ENCODE measurements at places on chromosomes 3 and 15.

GRCh38 chr3:27322634-27323033 lies 46.5 kb downstream of the NEK10 start:
- DNase-seq = no peak
- no peaks in the 10 kb centered on the region for H3K27me3 ChIP-seq
- no peak overlapping the region for H3K27ac ChIP-seq
- peaks cover 13% of the 10 kb centered on the region for H3K4me1 ChIP-seq

DNA sequence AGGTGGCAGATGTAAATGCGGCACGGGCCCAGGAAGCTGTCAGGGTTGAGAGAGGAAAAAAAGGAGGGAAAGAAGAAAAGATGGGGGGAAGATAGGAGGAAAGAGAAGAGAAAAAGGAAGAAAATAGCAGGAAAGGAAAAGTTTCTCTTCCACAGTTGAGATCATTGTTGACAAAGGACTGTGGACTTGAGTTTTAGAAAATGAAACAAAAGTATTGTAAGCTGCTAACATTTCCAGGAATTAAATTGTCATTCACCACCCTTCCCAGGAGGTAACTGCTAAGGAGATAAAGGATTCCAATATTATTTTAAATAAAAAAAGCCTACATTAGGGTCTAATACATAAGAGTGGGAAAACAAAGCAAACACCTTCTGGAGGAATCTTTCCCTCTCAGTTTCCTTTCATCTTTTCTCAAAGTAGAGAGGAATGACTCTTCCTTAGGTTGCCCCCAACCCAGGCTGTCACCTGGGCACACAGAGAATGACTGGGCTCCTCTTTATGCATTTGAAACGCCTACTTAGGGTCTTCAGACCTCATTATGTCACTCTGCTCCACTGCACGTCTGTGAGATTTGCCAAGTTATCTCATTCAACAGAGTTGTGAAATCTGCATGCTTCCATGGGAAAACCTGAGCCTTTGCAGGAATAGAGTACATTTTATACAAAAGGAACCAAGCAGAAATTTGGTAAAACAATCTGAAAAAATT lies 194.0 kb downstream of the TNIK start:
- H3K36me3 ChIP-seq = no peaks in the 10 kb centered on the region
- H3K27me3 ChIP-seq = no peaks in the 10 kb centered on the region
- no peak for DNase-seq
- peaks cover 10% of the 10 kb centered on the region for H3K4me1 ChIP-seq
- no peak overlapping the region for H3K27ac ChIP-seq

- H3K4me1 ChIP-seq = no peaks in the 10 kb centered on the region
- no peak overlapping the region for H3K4me3 ChIP-seq
- no peak overlapping the region for H3K27ac ChIP-seq
Observed at GRCh38 chr3:65605876-65606432, 432.8 kb downstream of the MAGI1 start.

GRCh38 chr3:69683082-69683806 lies 56.0 kb upstream of the MITF start:
- H3K4me1 ChIP-seq = no peaks in the 10 kb centered on the region
- no peak overlapping the region for H3K4me3 ChIP-seq
- DNase-seq = no peak
- no peak overlapping the region for H3K27ac ChIP-seq
- no peaks in the 10 kb centered on the region for H3K36me3 ChIP-seq
- H3K27me3 ChIP-seq = no peaks in the 10 kb centered on the region

DNA sequence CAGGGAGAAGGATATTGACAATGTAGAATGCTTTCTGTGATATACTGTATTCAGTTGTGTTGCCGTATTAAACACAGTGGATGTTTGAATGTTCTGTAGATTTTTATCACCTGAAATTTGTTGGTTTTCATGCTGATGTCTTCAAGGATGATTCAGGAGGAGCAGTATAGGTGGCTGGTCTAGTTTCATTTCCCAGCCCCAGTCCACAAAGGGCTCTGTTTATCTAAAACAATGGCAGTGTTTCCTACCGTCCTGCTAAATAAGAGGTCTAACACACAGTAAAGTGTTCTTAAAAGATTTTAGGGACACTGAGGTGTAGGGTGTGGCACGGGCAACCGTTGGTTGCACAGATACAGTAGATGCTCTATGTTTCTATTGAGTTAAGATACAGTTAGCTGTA lies 26.0 kb downstream of the NEO1 start:
- DNase-seq = no peak
- H3K27ac ChIP-seq = no peak overlapping the region
- no peak overlapping the region for H3K4me3 ChIP-seq
- no peaks in the 10 kb centered on the region for H3K27me3 ChIP-seq

- no peaks in the 10 kb centered on the region for H3K36me3 ChIP-seq
- no peak overlapping the region for H3K27ac ChIP-seq
- no peak overlapping the region for H3K4me3 ChIP-seq
- H3K27me3 ChIP-seq = no peaks in the 10 kb centered on the region
- peaks cover 4% of the 10 kb centered on the region for H3K4me1 ChIP-seq
- no peak for DNase-seq
Observed at GRCh38 chr3:177062052-177062732, 135.1 kb downstream of the TBL1XR1 start.

DNA sequence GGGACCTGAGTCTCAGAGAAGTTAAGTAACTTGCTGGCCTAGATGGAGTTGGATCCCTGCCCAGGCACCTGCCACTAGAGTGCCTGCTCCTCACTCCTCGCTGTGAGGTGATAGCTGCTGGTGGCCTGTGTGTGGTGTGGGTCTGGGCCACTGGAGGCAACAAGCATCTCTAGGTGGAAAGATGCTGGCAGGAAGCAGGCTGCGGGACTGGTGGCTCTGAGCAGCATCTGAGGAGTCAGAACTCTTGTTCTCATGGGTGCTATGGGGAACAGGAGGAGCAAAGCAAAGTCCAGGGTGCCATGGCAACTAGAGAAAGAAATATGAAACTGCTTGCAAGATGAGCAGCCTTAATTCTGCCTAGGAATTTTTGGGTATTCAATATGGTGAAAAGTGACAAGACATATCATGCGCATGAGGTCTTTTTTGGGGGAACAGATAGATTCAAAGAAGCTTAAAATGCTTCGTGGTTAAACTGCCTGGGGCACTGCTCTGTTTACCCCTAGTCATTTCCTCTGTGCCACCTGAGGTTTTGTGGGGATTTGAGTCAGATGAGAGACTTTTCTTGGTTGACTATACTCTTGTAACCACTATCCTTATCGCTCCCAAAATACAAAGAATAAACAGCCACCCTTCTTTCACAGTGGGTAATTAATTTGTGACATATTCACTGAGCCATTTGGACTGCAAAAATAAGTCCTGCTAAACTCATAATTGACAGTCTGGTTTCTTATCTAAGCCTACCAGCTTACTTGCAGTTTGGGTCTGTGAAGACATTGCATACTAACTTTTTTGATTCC lies 50.3 kb downstream of the MED12L start:
- no peaks in the 10 kb centered on the region for H3K27me3 ChIP-seq
- no peak overlapping the region for H3K27ac ChIP-seq
- H3K36me3 ChIP-seq = no peaks in the 10 kb centered on the region
- DNase-seq = peak; percentile 62
- H3K4me1 ChIP-seq = no peaks in the 10 kb centered on the region

DNA sequence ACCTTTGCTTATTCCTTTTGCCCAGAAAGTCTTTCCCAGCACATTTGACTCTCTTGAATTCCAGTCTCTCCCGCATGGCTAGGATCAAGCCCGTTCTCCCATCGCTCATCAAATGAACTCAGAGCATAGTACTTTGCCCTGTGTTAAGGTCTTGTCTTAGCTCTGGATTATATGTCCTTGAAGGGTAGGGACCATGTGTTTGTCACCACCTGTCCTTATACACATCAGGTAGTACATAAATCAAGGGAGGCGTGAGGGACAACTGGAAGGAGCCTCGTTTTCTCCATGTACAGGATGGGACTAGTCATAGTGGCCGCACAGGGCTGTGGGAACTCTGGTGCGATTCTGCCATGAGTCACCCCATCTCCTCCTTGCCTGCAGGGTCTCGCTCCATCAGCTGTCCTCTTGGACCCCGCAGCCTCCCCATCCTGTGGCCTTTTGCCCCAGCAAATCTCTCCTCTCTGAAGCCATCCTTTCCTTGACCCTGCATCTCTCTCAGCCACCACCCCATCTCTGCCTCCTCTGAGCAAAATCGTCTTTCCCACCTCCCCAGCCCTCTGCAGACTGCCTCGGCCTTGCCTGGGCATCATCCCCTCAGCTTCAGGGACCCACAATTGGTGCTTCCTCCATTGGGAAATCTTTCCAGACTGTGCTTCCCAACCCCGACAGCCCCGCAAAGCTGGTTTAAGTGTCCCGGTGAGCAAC lies 33.4 kb upstream of the RAB6B start:
- H3K27me3 ChIP-seq = no peaks in the 10 kb centered on the region
- H3K4me1 ChIP-seq = peaks cover 16% of the 10 kb centered on the region
- no peak for DNase-seq
- no peak overlapping the region for H3K27ac ChIP-seq

- H3K36me3 ChIP-seq = no peaks in the 10 kb centered on the region
- no peaks in the 10 kb centered on the region for H3K4me1 ChIP-seq
- no peaks in the 10 kb centered on the region for H3K27me3 ChIP-seq
- H3K27ac ChIP-seq = no peak overlapping the region
- DNase-seq = no peak
Observed at GRCh38 chr3:194971009-194971408, 285.3 kb downstream of the FAM43A start.

DNA sequence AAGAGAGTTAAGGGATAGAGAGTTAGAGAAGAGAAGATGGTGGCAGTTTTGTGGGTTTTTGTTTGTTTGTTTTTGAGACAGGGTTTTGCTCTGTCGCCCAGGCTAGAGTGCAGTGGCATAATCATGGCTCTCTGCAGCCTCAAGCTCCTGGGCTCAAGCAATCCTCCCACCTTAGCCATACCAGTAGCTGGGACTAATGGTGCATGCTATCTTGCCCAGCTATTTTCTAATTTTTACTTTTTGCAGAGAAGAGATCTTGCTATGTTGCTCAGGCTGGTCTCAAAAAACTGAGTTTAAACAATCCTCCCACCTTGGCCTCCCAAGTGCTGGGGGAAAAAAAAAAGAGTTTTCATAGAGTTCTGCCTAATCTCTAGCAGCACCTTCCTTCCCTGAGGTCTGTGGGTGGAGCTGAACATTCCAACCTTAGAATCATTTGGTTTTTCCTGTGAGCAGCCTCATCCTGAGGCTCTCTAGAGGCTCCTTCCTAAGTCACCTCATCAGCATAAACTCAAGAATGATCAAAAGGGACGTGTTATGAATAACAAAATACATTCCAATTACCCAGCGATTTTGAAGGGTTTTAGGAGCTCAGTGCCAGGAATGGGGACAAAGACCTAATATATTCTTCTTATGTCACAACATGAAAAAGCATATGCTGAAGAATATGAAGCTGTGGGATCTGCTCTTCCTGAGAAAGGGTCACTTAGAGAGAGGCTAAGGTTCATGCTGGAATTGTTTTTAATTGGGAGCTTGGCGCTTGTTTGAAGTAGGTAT lies 180.6 kb downstream of the LSAMP start:
- H3K4me3 ChIP-seq = no peak overlapping the region
- no peak for DNase-seq
- no peaks in the 10 kb centered on the region for H3K27me3 ChIP-seq
- no peak overlapping the region for H3K27ac ChIP-seq
- no peaks in the 10 kb centered on the region for H3K4me1 ChIP-seq

DNA sequence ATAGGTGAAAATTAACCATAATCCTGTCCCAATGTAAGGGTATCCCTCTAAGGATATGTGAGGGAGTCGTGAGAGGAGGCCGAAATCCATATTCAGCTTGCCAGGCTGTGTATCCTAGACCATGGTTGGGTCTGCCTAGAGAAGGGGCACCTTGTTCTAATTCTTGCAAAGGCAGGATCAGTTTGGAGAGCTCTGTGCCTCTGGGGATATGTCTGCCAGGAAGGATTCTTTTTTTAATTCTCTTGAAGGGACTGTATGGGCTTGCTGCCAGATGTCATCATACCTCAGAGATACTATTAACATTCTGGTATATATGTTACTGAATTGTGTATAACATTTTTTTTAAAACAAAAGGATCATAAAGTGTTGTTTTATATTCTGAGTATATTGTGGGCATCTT lies 2.4 kb downstream of the ATP1B3 start:
- DNase-seq = no peak
- no peaks in the 10 kb centered on the region for H3K27me3 ChIP-seq
- peaks cover 22% of the 10 kb centered on the region for H3K4me1 ChIP-seq
- H3K4me3 ChIP-seq = no peak overlapping the region
- no peak overlapping the region for H3K27ac ChIP-seq

DNA sequence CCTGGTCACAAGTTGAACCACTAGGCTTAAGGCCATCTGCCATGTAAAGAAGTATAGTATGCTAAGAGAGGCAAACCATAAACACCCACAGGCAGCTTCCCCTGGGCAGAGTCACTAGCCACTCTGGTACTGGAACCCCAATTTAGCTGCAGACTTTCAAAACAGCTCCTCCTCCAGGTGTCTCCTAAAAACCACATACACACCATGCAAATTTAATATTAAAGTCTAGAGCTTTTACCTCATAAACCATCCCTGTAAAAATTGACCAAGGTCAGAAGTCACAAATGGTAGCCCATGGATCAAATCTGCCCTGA lies 99.1 kb upstream of the STT3B start:
- no peak for DNase-seq
- H3K27ac ChIP-seq = no peak overlapping the region
- H3K27me3 ChIP-seq = no peaks in the 10 kb centered on the region
- H3K36me3 ChIP-seq = no peaks in the 10 kb centered on the region
- H3K4me3 ChIP-seq = no peak overlapping the region

- H3K4me1 ChIP-seq = peaks cover 6% of the 10 kb centered on the region
- no peaks in the 10 kb centered on the region for H3K36me3 ChIP-seq
- H3K27me3 ChIP-seq = no peaks in the 10 kb centered on the region
- peak overlapping the region; percentile 66 for H3K27ac ChIP-seq
- peak; percentile 20 for DNase-seq
- no peak overlapping the region for H3K4me3 ChIP-seq
Observed at GRCh38 chr3:172324611-172325203, 123.5 kb downstream of the GHSR start.

GRCh38 chr3:192857260-192857661 lies 60.4 kb downstream of the MB21D2 start:
- H3K4me1 ChIP-seq = peaks cover 8% of the 10 kb centered on the region
- no peaks in the 10 kb centered on the region for H3K36me3 ChIP-seq
- DNase-seq = no peak
- H3K27ac ChIP-seq = no peak overlapping the region

- H3K27ac ChIP-seq = no peak overlapping the region
- H3K27me3 ChIP-seq = no peaks in the 10 kb centered on the region
- peaks cover 26% of the 10 kb centered on the region for H3K4me1 ChIP-seq
- H3K4me3 ChIP-seq = no peak overlapping the region
- no peak for DNase-seq
Observed at GRCh38 chr15:60384526-60385126, 13.2 kb downstream of the ANXA2 start.

GRCh38 chr3:70061096-70061495 lies 61.6 kb downstream of the SAMMSON start:
- H3K27ac ChIP-seq = no peak overlapping the region
- H3K27me3 ChIP-seq = no peaks in the 10 kb centered on the region
- no peaks in the 10 kb centered on the region for H3K36me3 ChIP-seq
- no peak overlapping the region for H3K4me3 ChIP-seq

GRCh38 chr3:8506571-8507061 lies 5.0 kb downstream of the LMCD1 start:
- H3K36me3 ChIP-seq = no peaks in the 10 kb centered on the region
- peak overlapping the region; percentile 56 for H3K27ac ChIP-seq
- H3K27me3 ChIP-seq = no peaks in the 10 kb centered on the region
